IMR-90 (cell line): ENCODE measurements at places on chromosomes 6 and 20. TPM values are rescaled to one million over a fixed set of nuclear protein-coding genes. Genes with fewer than 3 reads are reported as not detected.

Gene ELOVL2
- total RNA-seq: 7.9 and 10.6 TPM in 2 replicates

Gene MEI4
- total RNA-seq: not detected in 2 replicates

Gene SAPCD1
- total RNA-seq: not detected in 2 replicates

Gene CPXM1
- 0.83 and 1.1 TPM in 2 replicates for total RNA-seq

Gene TTK
- total RNA-seq: 21.5 and 35.3 TPM in 2 replicates

- no peak for DNase-seq
Observed at GRCh38 chr20:56032251-56032650, 26.9 kb upstream of the CBLN4 start.

DNA sequence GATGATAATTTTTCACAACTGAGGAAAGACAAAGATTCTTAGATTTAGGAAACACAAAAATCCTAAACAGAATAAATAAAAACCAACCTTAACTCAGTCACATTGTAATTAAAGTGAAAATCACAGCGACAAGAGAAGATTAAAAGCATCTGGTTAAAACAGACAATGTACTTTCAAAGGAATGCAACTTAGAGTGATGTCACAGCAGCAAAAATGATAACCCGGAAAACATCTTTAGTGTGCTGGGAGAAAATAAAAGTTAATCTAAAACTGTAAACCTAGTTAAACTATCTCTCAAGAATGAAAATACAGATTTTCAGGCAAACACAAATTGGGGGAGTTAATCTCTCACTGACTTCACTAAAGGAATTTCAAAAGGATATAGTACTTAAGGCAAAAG is 76.8 kb upstream of the OGFRL1 start:
- no peak for DNase-seq

GRCh38 chr20:35643045-35643444 is 21.7 kb downstream of the CPNE1 start:
- no peak for DNase-seq

DNA sequence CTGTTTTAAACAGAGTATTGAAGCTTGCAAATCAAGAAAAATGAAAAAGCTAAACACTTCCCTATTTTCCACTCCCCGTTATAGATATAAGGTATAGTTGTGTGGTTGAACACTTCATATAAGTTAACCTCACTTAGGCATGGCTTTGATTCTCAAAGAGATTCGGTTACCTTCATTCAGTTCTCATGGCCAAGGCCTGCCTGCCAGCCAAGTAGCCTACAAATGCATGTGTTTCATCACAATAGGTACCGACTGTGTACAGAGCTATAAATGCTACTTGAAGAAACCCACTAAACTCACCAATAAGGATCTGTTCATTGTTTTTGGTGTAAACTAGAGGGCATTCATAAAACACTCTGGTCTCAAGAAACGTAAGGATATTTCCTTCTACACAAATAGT is 27.8 kb downstream of the PM20D2 start:
- DNase-seq: no peak

DNA sequence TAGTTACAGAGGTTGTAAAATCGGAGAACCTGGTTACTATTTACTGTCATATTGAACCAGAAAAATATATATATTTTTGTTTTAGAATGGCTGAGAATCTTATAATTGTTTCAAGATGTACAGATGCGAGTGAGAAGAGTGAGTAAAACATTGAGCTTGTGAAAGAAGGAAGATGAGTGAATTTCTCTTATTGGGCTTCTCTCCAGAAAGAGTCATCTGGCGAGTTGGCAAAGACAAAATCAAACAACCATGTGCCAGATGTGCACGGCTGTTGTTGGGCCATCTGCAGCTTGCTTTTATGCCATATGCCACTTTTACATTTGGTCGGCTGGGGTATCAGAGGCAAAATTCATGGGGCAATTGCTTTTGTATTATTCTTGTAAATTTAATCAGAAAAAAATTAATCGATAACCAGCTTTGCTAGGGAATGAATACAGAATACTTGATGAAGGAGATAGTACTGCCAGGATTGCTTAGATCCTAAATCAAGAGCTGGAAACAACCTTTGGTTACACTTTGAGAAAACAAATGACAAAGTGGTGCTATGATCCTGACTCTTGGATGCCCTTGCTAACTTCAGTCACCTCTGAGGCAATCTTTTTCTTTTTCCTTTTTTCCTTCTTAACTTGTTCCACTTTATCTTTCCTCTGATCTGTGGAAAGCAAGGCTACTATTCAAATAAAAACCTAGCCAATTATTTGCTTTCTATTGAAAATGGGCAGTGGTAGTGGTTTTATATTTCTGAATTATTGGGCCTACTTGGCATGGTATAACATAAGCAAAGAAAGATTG is 97.1 kb upstream of the GRIK2 start:
- peak; percentile 2 for DNase-seq

- peak; percentile 89 for DNase-seq
Observed at GRCh38 chr6:31737991-31738979, 1.5 kb upstream of the MSH5 start.

GRCh38 chr20:23123886-23124285 is 37.8 kb upstream of the CD93 start:
- no peak for DNase-seq

DNA sequence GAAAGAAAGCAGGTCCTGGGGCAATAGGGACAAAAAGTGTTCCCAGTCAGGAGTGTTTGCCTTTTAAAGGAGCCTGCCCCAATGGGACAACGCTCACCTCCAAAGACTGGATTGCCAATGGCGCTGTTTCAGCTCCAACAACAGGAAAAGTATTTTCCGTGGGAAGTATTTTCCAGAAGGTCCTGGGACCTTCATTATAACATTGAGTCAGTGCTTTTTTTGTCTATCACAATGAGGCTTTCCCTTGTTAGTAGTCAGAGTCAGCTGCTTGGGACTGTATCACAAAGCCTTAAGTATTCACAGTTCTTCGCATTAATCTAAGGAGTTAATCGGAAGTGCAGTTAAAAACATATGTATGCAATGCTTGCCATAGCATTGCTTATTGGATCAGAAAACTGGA is 17.3 kb downstream of the TRAF3IP2 start:
- no peak for DNase-seq

DNA sequence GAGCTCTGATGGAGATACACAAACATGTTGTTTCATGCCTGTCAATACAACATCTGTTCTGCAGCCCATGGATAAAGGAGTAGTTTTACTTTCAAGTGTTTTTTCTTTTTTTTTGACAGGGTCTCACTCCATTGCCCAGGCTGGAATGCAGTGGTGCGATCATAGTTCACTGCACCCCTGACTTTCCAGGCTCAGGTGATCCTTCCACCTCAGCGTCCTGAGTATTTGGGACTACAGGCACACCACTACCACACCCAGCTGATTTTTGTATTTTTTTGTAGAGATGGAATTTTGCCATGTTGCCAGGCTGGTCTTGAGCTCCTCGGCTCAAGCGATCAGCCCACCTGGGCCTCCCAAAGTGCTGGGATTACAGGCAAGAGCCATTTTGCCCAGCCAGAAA is 97.0 kb downstream of the SMAP1 start:
- no peak for DNase-seq

DNA sequence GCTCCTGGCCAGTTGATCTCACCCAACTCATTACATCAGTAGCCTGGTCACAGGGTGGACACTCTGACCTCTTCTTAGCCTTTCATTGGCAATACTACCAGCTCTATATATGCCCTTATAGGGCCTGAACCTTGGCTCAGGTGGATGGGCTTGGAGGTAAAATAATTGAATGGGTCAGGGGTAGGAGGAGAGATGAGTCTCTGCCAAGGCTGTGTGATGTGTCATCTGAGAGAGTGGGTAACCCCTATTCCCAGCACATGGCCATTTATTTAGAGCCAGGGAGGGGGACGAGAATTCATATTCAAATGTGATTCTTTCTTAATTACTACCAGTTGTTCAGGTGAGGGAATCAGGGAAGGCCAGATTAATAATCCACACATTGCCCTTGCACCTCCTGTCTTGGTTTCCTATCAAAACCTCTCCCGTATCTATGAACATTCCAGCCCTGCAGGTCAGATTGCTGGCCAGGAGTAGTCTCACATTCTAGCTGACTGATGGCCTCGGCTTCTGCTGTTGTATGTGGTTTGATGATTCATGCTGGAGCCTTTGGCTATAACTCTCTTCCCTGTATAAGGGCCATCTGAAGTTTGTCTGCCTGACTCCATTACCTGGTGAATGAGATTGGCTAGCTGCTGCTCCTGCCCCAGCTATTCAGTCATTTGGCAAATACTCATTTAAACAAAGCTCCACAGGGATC is 13.4 kb downstream of the C20orf173 start:
- DNase-seq: peak; percentile 86

DNA sequence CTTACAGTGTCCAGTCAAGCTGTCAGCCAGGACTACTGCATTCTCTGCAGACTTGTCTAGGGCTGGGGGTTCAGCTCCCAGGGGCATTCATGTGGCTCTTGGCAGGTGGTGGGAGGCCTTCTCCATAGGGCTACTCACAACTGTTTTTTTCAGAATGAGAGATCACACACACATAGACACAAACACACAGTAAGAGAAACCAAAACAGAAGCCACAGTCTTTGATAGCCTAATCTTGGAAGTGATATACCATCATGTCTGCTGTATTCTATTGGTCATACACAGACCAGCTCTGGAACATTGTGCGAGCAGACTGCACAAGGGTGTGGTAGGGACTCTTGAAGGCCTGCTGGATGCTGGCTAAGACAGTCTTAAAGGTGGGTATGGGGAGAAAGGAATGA is 13.5 kb downstream of the TMEM170B start:
- no peak for DNase-seq

DNA sequence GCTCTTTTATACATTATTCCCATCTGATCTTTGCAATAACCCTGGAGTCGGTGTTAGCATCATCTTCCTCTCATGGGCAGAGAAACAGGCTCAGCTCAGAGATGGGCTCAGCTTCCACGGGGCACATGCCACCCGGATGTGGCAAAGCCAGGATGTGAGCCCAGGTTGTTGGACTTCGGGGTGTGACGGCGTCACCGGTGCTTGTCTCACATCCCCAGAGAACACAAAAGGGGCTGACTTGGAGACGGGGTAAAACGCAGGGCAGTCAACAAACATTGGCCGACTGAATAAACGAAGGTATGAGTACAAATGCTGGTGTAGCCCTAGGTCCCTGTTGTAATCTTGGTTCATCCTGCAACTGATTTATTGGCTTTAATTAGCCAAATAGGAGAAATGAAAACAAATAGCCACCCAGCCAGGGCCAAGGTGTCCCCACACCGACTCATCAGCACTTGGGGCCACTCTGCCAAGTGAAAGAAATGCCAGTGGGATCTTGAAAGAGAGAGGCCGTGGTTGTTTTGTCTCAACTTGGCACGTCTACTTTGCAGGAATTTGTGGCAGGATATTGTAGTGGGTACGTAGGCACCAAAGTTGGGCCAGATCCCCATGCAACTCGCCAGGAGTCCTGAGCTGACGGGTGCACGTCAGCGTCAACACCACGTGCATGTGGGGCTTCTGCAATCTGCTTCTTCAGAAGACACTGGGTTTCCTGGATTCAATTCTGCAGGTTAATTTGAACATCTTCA is 42.8 kb downstream of the APCDD1L start:
- no peak for DNase-seq
